RPMI8226 (cell line): ENCODE measurements at places on chromosomes 5 and 9.

DNA sequence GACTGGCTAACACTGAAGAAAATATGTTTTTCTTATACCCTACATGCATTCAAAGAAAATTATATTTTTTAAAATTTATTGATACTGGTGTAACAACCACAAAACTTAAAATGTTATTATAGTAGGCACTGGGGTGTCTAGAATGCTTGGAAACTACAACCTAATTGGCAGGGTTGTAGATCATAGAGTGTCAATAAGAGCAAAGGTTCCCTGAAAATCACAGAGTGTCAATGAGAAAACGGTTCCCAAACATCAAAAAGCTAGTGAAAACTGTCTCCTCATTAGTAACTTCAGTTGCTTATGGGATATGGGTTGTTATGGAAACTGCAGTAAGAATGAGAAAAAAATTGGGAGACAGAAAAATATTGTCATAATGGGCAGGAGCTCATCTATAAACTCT lies 214.4 kb upstream of the CCNG1 start:
- no peak for DNase-seq

GRCh38 chr5:157828105-157828943 lies 30.6 kb downstream of the CLINT1 start:
- peak; percentile 48 for DNase-seq

- DNase-seq = no peak
Observed at GRCh38 chr9:134377976-134378375, 51.7 kb downstream of the RXRA start.

- DNase-seq = no peak
Observed at GRCh38 chr9:28650327-28650726, 1077.0 kb upstream of the C9orf72 start.

GRCh38 chr9:116377179-116377798 lies 223.7 kb downstream of the PAPPA start:
- no peak for DNase-seq

GRCh38 chr9:94895668-94896067 lies 169.2 kb downstream of the AOPEP start:
- no peak for DNase-seq

DNA sequence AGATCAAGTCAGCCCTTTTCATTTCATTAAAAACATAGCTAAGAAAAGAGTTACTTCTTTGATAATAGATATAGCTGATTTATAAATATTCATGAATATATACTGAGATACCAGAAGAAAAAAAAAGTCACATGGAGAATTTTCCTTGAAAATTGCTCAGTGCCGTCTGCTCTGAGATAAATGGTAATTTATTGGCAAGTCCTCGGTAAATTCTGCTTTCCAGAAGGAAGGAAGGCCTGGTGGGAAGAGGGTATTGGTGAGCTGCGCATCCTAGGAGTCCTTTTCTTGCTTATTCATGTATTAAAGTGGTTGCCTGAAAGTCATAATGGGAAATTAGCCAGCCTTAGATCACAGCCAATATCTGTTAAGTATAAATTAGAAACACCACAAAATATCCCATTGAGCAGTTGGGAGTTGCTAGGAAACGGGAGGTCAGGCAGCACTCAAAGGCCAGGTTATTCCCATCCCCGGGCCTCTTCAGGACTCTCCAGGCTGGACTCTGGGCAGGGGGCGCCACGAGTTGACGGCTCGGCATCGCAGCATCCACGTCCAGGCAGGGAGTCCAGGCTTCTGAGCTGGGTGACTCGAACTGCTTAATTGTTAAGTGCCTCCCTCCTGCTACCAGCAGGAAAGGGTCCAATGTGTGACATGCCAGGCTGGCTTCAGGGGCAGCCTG lies 116.7 kb upstream of the RETREG1 start:
- no peak for DNase-seq

GRCh38 chr9:87880683-87881082 lies 2.0 kb upstream of the SPATA31E1 start:
- no peak for DNase-seq

DNA sequence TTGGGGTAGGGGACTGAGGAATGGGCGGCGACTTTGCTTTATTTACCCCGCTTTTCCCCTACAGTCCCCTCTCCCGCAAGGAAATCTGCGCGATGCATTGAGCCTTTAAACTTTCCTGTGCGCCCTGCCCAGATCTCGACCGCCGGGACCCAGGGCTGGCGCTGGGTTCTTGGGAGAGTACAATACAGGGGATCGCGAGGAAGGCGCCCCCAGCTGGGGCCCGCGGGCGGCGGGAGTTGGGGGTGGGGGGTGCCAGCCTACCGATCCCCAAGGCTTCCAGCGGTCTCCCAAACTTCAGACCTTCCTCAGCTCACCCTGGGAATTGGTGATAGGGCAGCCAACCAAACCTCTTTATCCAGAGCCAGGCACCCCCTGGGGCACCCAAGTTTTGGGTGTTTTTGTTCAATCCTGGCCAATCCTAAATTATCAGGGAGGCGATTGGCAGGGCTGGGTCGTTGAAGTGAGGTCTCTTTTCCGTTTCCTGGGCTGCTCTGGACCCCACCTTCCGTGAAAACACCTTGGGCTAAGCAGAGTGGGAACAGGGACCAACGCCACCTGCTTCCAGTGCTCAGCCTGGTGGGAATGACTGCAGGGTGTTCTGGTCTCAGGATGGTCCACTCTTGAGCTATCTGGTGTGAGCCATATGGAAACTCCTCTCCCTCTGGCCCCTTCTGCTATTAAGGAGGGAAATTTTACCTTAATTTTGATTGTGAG lies 51.4 kb upstream of the DAB2IP start:
- DNase-seq = no peak

- DNase-seq = no peak
Observed at GRCh38 chr9:16925426-16925825, 55.0 kb upstream of the BNC2 start.

GRCh38 chr9:93308158-93308602 lies 124.2 kb downstream of the WNK2 start:
- DNase-seq = no peak

DNA sequence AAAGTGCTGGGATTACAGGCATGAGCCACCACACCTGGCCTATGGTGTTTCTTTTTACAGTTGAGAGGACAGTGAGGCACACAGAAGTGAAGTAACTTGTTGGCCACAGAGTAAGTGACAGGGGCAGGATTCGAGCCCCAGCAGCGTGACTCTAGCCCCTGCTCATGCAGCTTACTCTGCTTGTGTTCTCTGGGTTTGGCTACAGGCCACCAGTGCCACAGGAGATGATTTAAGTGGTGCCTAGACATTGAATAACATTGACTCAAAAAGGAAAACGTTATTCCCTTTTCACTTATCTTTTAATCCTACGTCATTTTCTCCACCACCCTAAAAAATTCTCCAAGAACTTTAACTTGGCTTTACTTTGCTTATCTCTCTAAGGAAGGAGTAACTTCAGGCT lies 61.4 kb downstream of the SNX24 start:
- no peak for DNase-seq

DNA sequence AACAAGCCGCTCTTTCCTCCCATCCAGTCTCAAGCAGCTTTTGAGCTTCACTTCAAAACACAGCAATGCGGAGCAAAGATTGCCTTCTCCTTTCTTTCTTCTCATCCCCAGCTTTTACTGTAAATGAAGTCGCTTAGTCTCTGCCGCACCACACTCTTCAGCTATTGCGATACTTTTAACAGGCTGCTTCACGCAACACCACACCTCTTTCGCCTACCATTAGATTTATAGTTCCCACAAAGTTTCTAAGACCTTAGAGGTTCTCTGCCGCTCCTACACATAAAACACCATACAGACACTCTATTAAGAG lies 711 bp downstream of the PGGT1B start:
- DNase-seq = peak; percentile 44
